ENCODE measurements at places on chromosomes 5 and 9. TPM values are rescaled to one million over a fixed set of nuclear protein-coding genes. Genes with fewer than 3 reads are reported as not detected.

The PCDHGA1 gene
- 0.09 TPM for total RNA-seq

The CMBL gene
- 1.9 TPM for total RNA-seq

The DEPDC1B gene
- 25.2 TPM for total RNA-seq

The GAS1 gene
- 9.1 TPM for total RNA-seq

The PCDHGB5 gene
- total RNA-seq = 1.6 TPM

The ARHGEF37 gene
- 1.1 TPM for total RNA-seq

The CDX1 gene
- 0.85 TPM for total RNA-seq

The SPATA31A1 gene
- total RNA-seq = not detected

- DNase-seq = no peak
These were observed 484.5 kb downstream of the DMAC1 start for GRCh38 chr9:7315116-7315515.

- no peak for DNase-seq
These were observed 594.5 kb upstream of the ARRDC3 start for GRCh38 chr5:91977579-91977978.

- no peak for DNase-seq
These were observed 95.6 kb downstream of the PALM2AKAP2 start for GRCh38 chr9:109875495-109876129.

DNA sequence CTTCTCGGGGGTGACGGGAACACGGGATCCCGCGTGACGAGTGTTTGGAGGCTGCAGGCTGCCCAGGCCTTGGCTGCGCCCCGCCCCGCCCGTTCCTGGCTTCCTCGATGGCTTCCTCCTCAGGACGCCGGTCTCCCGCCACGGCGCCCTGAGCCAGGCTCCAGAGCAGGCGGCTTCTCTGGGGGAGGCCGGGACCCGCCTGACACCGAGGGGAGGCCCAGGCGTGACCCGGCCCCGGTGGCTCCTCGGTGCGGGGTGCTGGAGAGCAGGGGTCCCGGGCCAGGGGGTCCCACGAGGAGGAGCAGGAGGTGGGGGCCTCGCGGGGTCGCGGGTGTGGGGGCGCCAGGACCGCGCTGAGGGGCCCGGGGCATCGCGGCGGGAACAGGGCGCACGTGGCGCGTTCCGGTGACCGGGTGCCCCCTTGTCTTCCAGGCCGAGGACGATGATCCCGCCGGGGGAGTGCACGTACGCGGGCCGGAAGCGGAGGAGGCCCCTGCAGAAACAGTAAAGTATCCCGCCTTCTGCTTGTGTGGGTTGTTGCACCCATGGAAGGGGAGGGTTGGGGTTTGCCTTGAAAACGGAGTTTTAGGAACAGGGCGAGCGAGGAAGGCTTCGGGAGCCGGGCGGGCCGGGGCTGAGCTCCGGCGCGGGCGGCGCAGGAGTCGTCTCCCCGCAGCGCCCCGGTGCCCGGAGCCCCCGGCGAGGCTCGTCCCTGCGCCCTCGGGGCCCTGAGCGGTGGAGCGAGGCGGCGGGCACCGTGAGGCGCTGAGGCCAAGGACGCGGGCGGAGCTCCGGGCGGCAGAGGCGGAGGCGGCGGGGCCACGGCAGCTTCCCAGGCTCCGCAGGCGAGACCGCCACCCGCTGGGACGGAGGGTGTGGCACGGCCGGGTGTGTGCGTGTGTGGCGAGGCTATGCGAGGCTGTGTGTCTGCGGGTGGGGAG is 22.2 kb downstream of the AHRR start:
- peak; percentile 29 for DNase-seq

- no peak for DNase-seq
These were observed 939.1 kb upstream of the ACO1 start for GRCh38 chr9:31445357-31445756.

- DNase-seq = no peak
These were observed 23.5 kb downstream of the SLC25A25 start for GRCh38 chr9:128091571-128091970.

DNA sequence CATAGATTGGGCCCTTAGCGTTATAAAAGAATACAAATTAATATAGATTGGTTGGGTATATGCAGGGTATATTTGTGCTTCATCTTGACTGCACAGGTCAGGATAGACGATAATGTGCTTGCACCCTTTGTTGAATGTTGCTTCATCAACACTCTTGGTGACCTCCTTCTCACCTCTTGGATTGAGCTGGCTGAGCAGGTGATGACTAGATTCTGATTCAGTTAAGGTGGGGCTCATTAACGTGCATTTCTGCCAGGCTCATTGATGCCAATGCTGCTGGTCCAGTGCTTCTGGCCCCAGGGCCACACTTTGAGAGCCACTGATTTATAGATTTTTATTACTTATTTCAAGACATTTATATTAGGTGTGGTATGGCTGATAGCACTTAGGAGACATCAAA is 27.7 kb downstream of the PCSK5 start:
- no peak for DNase-seq

- no peak for DNase-seq
These were observed 33.7 kb downstream of the HAVCR1 start for GRCh38 chr5:157025093-157025698.

DNA sequence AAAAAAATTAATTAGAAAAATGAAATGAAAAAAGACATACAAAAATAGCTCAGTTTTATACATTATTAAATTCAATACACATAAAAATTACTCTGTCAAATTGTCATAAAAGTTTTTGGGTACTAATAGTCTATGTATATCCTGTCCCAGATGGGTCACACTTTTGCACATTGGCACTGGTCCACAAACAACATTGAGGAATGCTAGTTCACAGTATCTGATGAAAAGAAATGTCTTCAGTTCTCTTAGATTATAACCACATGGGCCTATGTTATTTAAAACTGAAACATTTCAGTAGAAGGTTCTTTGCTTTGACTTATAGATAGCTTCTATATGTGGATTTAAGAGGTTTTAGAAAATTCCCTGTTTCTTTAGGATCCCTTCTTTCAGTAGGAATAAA is 39.8 kb downstream of the LNPEP start:
- DNase-seq = no peak

- peak; percentile 40 for DNase-seq
These were observed 44.3 kb upstream of the BICD2 start for GRCh38 chr9:92808726-92809451.

- no peak for DNase-seq
These were observed 606.5 kb upstream of the ADAMTS16 start for GRCh38 chr5:4533457-4534105.

DNA sequence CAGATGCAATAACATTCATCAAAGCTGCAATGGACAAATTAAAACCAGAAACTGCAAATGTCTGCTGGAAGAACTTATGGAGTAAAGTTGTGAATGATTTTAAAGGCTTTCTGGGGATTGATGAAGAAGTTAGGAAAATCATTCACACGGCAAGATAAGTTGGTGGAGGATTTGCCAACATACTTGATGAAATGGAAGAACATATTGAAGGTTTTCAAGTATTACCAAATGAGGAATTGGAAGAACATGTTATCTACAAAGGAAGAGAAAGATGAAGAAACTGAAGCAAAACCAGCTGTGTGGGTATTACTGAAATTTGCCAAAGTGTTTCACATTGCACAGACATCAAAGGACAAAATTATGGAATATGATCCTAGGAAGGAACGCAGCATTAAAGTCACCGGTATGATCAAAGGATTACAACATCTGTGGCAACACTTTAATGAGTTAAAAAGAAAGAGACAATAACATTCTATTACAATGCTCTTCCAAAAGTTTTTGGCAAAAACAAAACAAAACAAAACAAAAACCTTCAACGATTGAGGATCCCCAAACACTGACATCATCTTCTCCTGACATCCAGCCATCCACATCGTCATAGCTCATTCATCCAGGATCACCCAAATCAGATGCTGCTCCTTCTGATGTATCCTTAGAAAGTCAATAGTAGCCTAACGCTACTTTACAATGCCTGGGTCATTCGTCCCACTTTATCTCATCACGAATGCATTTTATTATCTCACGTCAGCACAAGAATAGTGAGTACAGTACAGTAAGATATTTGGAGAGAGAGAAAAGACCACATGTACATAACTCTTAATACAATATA is 61.3 kb upstream of the SMC5 start:
- DNase-seq = no peak

DNA sequence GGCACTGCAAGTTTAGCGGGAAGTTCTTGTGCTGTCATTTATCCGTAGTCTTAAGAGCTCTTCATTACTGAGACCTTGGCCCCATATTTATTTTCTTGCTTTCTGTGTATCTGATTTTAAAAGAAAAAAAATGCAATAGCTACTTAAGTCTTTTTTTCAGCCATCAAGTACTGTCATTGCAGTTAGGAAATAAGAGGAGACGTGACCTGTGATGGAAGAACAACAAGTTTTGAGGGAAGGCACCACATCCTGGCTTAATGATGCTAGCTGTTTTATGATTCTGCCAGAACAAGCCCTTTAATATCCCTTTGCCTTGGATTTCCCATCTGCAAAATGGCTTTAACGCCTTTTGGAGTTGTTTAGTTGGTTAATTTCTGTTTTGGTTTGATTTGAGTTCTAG is 3.8 kb downstream of the RGMB start:
- DNase-seq = no peak

- no peak for DNase-seq
These were observed 1.5 kb downstream of the C9orf40 start for GRCh38 chr9:74951107-74951720.

DNA sequence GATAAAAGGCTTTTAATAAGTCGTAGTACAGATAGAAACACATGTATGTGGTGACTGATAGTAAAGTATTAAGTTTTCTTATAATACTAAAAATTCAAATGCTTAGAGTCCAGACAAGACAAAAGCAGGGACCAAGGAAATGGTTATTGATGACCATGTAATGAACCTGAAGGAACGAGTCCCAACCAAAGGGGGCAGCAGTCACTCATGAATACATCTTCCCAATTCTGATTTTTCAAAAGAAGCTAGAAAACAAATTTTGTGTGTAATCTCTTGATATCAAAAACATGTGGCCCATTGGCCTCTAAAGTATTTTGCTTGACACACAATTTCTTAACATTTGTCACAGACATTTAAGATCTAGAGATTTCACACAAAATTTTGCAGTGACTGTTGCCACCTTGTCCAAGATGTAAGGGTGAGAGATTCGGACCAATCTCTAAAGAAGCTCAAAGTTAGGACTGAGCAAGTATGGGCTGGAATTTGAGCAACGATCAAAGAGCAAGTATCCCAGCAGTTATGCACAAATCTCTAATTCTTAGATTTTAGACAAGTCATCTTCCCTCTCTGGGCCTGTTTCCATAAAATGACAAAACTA is 66.8 kb downstream of the ARL15 start:
- DNase-seq = peak; percentile 40

DNA sequence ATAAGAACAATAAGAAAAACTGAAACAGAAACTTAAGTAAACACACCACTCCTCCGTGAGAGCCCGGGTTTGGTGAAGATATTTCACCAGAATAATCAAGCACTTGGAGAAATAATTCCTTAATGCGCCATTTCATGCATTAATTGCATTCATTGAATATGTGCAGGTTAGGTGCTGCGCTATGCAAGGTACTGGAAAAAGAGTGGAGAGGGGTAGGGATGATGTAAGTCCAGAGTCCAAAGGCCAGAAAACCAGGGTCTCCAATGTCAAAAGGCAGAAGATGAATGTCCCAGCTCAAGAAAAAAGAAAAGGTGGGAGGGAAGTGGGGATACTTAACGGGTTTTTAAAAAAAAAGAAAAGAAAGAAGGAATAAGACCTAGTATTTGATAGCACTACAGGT is 669 bp upstream of the ZFP37 start:
- DNase-seq = no peak

DNA sequence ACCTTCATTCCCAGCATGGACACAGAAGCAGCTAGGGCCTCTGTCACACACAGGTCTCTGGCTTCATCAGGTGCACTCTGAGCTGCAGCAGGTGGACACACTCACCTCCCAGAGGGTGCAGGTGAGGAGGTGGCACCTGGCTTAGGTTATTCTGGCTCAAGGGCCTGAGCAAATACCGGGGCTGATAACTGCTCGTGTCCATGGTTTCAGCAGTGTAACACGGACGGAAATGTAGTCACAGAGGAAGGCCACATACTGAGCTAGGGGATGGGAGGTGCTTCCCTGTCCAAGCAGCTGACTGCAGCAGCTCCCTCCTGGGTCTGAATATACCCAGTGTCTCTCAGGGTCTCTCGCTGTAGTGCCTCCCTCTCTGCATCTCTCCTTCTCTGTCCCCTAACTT is 5.7 kb downstream of the PHF2 start:
- no peak for DNase-seq

All from thymus (tissue), 14 donors.